ENCODE measurements at places on chromosomes 5 and 9.
A peak's percentile ranks its signal among the peaks of the same experiment; 100 is the strongest.

DNA sequence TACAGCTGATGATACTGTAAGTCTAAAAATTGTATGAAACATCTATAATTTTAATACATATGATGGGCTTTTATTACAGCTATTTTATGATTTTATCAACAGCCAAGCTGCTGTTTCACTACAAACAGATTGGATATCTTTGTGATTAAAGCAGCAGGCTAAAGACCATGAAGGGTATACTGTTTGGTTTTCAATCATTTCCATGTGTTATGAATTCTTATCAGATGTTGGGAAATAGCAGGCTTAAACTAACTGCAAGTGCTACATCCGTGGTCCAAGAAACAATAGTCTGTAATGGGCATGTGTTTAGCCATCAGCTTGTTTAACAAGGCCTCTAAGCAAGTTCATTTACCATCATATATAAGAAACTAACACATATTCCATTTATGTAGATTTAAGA, 107.5 kb downstream of the CWC27 start:
- DNase-seq, result no peak

DNA sequence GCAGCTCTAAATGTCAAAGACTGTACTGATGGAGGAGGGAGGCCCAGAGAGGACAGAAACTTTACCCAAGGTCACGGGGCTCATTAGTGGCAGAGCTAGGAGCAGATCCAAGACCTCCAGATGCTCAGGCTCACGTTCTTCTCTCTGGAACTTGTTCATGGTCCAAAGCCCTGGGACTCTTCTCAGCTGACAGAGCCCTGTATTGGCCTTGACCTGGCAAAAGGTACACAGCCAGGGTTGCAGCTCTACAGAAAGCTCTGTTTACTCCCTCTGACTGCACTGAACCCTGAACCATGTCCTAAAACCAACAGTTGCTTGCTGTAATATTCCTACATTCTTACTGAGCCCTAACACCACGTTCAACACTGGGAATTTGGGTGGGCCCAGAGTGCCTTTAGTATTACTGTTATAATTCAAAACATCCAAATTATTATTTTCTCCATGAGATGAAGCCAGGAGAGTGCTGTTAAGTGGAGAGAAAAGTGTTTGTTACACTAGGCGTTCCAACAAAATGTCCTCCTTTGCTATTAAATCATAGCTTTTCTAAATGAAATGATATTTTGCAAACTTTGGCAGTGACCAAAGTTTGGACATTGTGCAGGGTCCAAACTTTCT, 602.4 kb upstream of the CLINT1 start:
- DNase-seq, result no peak

GRCh38 chr5:91269198-91269597, 113.9 kb downstream of the ARRDC3 start:
- DNase-seq, result no peak

GRCh38 chr9:106933470-106933869, 70.5 kb downstream of the ZNF462 start:
- DNase-seq, result no peak

GRCh38 chr9:78866207-78867132, 569.5 kb downstream of the PSAT1 start:
- no peak for DNase-seq

DNA sequence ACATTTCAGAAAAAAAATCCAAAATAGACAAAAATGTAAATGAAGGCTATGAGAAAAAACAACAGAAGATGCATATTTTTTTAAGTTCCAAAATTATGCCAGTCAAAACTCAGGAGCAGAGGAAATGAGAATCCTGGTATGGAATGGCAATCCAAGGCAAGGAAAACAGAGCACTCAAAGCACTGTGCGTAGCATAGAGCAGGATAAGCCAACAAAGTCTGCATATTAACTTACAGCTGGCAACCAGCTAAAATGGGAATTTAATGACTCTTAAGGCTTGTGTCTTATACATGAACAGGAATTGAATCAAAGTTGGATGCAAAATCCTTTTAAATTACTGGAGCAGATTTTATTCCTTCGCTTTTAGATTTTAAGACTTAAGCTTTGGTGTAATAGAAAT, 203.5 kb upstream of the DAPK1 start:
- no peak for DNase-seq

GRCh38 chr5:175479125-175479881, 943 bp downstream of the SFXN1 start:
- no peak for DNase-seq

- DNase-seq, result no peak
Observed at GRCh38 chr5:118687661-118688621, 300.4 kb downstream of the DTWD2 start.

DNA sequence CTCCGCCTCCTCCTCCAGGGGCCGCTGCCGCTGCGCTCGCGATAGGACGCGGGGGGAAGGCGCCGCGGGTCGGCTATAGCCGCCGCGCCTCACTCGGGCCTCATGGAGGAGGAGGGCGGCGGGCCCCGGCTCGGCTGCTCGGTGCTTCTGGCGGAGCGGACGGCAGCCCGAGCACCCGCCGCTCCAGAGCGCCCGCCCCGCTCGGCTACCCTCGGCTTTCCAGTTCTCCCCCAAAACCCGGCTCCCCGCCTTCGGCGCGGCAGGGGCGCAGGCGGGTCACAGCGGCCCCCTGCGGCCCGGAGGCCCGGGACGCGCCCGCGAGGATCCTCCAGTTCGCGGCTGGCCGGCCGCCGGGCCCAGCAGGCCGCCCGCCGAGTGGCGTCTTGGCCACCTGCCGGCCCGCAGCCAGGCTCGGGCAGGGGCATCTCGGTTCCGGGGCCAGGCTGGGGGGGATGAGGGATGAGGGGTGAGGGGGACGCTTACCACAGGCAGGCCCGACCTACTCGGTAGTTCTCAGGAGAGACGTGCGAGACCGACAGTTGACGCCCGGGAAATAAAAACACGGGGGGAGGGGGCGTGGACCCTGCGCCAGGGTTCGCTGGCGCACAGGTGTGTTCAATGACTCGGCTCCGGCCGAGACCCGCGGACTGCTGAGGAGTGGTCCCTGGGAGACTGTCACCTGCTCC, at the start of gene PAIP1:
TSS of gene PAIP1 (minus strand) at position 221 of the 686 bp plus-strand sequence. CDS start 231 bp downstream, outside the sequence.
- DNase-seq, result peak; percentile 68

- no peak for DNase-seq
Observed at GRCh38 chr9:37126214-37126788, 5.9 kb downstream of the ZCCHC7 start.

DNA sequence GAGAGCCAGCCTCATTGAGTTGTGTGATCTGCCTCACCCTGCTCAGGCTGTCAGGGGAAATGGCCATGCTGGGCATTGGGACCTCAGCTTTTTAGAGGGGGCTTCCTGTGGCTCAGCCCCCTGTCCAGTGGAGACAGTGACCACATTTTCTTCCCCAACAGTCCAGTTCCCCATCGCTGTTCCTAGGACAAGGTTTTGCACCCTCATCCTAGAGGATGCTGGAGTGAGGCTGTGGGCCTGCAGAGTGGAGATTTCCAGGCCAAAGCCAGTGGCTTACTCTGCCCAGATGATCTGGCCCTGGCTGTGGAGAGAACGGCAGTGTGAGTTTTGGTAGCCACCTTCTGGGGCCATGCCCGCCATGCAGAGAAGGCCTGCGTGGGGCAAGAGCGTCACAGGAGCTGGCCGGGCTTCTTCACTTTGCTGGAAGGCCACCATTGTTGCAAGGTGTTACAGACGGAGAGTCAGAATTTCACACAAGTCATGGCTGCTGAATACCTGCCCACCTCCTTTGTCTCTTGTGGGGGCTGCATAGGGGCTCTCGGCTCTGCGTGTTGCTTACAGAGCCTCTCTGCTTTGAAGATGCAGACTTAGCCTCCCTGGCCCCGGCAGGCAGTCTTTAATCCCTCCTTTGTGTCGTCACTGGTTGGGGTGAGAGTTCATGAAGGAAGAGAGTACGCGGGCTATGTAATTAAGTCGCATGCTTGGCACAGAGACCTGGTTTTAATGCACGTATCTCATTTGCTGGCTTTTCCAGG, 35.2 kb upstream of the PITX1 start:
- no peak for DNase-seq

GRCh38 chr9:7097785-7098752, 340.3 kb downstream of the KDM4C start:
- DNase-seq, result no peak

- no peak for DNase-seq
Observed at GRCh38 chr9:17614250-17614649, 35.4 kb downstream of the SH3GL2 start.

- DNase-seq, result peak; percentile 22
Observed at GRCh38 chr9:91033797-91034196, 232.2 kb downstream of the SYK start.

DNA sequence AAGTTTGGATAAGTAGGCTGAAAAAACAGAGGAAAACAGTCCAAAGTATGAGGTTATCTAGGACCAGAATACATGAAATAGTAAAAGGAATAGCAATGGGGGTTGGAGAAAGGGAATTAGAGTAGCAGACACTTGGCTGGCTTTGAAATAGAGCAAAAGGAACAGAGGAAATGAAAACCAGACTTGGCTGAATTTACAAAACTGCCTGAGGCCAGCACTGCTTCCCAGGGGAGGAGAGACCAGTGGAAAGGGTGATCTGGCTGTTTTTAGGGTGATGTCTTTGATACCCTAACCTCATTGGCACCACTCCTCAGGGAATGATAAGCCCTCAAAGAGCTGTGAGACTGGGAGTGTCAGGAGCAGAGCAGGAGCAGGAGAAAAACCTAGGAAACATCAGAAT, 413.4 kb upstream of the SLC30A5 start:
- DNase-seq, result no peak

DNA sequence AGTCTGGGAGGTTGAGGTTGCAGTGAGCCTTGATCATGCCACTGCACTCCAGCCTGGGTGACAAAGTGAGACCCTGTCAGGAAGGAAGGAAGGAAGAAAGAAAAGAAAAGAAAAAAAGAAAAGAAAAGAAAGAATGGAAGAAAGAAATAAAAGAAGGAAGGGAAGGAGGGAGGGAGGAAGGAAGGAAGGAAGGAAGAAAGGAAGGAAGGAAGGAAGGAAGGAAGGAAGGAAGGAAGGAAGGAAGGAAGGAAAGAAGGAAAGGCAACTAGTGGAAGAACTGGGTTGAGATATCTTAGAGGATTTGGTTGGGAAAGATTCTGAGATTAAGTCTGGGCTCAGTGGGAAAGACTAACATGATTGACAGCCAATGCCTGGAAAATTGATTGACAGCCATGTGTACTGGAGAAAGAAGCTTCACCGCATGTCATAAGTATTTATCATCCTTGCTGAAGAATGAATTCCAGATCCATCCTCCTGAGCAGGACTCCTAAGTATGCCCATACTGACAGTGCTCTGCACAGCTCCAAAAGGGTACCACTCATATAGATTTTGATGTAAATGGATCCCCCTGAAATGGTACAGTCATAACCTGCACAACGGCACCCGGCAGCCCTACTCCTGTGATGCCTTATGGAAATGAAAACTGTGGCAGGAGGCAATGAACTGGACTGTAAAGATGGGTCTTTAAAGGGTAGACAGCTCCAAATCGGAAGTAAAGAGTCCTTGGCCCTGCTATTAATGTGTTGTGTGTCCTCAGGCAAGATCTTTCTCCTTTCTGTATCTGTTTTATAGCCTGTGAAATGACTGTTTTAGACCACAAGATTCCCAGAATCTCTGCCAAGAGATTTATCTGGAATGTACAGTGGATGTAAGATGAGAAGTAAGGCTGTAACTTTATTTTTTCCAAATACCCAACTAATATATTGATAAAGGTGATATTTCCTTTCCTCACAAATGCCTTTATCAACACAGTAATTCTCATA, 16.9 kb upstream of the ADRA1B start:
- no peak for DNase-seq

DNA sequence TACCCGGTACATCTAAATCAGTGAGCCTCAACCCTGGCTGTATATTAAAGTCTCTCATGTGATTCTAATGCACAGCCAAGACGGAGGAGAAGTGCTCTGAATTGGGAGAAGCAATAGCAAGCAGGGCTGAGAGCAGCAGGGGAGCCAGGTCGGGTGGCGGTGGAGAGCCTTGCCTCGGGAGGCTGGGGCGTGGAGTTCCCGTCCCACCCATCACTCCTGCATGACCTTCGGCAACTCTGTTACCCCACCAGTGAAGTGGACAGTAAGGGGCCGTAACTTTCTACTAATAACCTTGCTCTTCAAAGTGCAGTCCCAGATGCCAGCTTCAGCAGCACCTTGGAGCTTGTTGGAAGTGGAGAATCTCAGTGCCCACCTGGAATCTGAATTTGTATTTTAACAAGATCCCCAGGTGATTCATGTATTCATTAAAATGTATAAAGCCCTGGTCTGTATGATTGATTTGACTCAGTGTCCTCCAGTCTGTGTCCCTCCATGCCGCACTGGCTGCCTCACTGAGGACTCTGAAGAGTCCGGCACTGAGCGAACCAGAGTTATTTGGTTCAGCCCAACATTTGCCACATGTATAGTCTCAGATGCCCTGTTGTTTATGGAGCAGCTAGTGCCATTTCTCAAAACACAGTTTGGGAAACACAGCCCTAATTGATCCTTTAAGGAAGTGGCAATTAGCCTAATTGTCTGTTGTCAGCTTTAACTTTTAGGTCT, 6.5 kb downstream of the ERGIC1 start:
- DNase-seq, result no peak

DNA sequence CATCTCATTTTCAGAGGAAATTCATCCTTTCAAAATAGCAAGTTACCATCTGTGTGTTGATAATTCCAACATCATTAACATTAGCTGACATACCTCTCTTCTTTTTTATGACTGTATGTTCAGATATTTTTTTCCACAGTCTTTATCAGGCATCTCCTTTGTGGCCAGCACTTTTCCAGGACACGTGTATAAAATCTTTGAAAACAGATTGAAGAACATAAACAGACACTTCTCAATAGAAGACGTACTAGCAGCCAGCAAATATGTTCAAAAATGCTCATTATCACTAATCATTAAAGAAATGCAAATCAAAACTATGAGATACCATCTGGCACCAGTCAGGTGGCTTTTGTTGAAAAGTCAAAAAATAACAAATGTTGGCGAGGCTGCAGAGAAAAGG, 734.3 kb downstream of the SEMA5A start:
- no peak for DNase-seq

Measured in stimulated activated CD4-positive, alpha-beta T cell treated with anti-CD3 and anti-CD28 coated beads, TNF-alpha, amount 100 ng/mL, for 1 hour (primary cell).